ENCODE measurements at places on chromosomes 16 and 17. TPM values are rescaled to one million over a fixed set of nuclear protein-coding genes. Genes with fewer than 3 reads are reported as not detected.
A peak's percentile ranks its signal among the peaks of the same experiment; 100 is the strongest.

The ZC3H7A gene
- 38.5 TPM for total RNA-seq

The ZP2 gene
- total RNA-seq: not detected

The TP53TG3 gene
- total RNA-seq: not detected

The DNAAF8 gene
- total RNA-seq: 0.97 TPM

The TBC1D3I gene
- not detected for total RNA-seq

The MPHOSPH6 gene
- total RNA-seq: 37.2 TPM

- no peaks in the 10 kb centered on the region for H3K4me1 ChIP-seq
- no peaks in the 10 kb centered on the region for H3K27me3 ChIP-seq
- H3K27ac ChIP-seq: no peak overlapping the region
- H3K36me3 ChIP-seq: peaks cover 37% of the 10 kb centered on the region
- H3K4me3 ChIP-seq: peak overlapping the region; percentile 86
These were observed 425 bp downstream of the SGSH start for GRCh38 chr17:80219763-80220053.

DNA sequence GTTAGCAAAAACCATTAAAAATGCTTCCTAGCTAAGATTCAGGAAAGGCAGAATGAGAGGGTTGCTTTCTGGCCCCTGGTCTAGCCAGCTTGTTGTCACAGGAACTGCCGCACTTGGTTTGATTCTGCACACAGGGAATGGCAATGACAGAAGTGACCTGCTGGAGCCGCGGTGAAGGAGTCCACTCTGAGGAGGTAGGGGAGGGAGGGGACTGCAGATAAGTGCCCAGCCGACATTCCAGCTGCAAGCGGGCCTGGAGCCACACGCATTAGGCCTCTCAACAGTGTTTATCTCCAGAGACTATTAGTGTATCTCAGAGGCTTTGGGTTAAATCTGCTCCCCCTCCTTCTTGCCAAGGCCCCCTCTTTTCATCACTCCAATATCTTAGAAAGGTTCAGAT is 38.6 kb downstream of the CDRT15 start:
- no peaks in the 10 kb centered on the region for H3K27me3 ChIP-seq
- H3K4me3 ChIP-seq: no peak overlapping the region
- no peak overlapping the region for H3K27ac ChIP-seq
- peaks cover 16% of the 10 kb centered on the region for H3K36me3 ChIP-seq
- DNase-seq: peak; percentile 54

DNA sequence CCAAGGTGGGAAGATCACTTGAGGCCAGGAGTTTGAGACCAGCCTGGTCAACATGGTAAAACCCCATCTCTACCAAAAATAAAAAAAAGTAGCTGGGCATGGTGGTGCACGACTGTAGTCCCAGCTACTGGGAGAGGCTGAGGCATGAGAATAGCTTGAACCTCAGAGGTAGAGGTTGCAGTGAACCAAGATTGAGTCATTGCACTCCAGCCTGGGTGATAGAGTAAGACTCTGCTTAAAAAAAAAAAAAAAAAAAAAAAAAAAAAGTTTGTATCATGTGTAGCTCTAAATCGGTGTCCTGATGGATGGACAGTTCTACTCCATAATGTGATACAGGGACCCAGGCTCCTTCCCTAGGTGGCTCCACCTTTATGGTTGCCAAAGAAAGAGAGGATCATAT is 497.1 kb upstream of the RBFOX1 start:
- H3K36me3 ChIP-seq: no peaks in the 10 kb centered on the region
- no peaks in the 10 kb centered on the region for H3K27me3 ChIP-seq
- no peak overlapping the region for H3K27ac ChIP-seq
- no peaks in the 10 kb centered on the region for H3K4me1 ChIP-seq
- no peak overlapping the region for H3K4me3 ChIP-seq

- no peaks in the 10 kb centered on the region for H3K27me3 ChIP-seq
- DNase-seq: peak; percentile 3
- no peak overlapping the region for H3K4me3 ChIP-seq
- H3K27ac ChIP-seq: no peak overlapping the region
These were observed 99.1 kb upstream of the RBBP6 start for GRCh38 chr16:24440306-24440705.

DNA sequence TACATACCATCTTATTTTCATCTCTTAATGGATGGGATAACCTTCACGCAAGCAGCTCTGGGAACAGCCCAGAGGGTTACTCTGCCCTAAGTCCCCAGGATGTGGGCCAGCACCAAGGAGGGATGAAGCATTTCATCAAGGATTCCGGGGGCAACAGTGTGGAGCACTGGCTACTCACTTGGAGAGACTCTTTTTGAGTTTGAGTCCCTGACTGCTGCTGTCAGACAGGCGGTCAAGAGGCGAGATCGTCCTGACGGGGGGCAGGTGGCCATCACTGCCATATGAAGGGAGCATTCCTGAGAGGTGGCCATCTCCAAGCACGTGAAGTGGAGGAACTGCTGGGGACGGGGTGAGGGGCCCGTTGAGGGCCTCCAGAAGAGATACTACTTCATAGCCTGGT is 18.1 kb upstream of the FOXJ1 start:
- no peak overlapping the region for H3K27ac ChIP-seq
- H3K36me3 ChIP-seq: no peaks in the 10 kb centered on the region
- peaks cover 9% of the 10 kb centered on the region for H3K4me1 ChIP-seq
- H3K27me3 ChIP-seq: no peaks in the 10 kb centered on the region

DNA sequence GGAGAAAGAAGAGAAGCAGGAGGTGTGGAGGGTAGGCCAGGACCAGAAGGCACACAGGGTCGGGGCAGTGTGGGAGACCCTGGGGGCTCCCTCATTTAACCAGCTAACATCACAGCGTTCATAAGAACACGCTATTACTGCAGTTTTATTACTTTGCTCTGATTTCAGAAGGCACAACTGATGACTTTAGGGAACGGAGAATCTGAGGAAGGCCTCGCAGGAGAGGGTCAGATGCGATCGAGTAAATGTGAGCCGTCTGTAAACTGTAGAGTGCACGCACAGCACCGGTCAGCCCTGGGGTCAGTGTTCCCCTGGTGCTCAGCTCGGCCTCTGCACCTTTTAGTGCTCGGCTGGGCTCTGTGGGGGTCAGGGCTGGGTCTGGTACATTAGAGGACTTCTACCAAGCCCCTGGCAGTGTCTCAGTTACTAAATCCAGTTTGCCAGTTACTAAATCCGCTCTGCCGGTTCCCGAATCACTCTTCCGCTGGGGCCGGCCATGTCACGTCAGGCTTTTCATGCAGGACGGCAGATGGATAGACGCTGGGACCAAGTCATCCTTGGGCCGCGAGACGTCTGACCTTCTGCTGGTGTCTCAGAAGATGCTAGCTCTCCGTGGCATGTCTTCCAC is 325.9 kb downstream of the SEC14L1 start:
- DNase-seq: peak; percentile 73
- H3K4me3 ChIP-seq: no peak overlapping the region
- H3K36me3 ChIP-seq: peaks cover 15% of the 10 kb centered on the region
- peak overlapping the region; percentile 90 for H3K27ac ChIP-seq
- peaks cover 21% of the 10 kb centered on the region for H3K4me1 ChIP-seq

GRCh38 chr17:65013613-65014391 is 42.7 kb downstream of the GNA13 start:
- no peaks in the 10 kb centered on the region for H3K27me3 ChIP-seq
- H3K4me1 ChIP-seq: no peaks in the 10 kb centered on the region
- peaks cover 85% of the 10 kb centered on the region for H3K36me3 ChIP-seq
- no peak for DNase-seq
- no peak overlapping the region for H3K27ac ChIP-seq
- H3K4me3 ChIP-seq: no peak overlapping the region

DNA sequence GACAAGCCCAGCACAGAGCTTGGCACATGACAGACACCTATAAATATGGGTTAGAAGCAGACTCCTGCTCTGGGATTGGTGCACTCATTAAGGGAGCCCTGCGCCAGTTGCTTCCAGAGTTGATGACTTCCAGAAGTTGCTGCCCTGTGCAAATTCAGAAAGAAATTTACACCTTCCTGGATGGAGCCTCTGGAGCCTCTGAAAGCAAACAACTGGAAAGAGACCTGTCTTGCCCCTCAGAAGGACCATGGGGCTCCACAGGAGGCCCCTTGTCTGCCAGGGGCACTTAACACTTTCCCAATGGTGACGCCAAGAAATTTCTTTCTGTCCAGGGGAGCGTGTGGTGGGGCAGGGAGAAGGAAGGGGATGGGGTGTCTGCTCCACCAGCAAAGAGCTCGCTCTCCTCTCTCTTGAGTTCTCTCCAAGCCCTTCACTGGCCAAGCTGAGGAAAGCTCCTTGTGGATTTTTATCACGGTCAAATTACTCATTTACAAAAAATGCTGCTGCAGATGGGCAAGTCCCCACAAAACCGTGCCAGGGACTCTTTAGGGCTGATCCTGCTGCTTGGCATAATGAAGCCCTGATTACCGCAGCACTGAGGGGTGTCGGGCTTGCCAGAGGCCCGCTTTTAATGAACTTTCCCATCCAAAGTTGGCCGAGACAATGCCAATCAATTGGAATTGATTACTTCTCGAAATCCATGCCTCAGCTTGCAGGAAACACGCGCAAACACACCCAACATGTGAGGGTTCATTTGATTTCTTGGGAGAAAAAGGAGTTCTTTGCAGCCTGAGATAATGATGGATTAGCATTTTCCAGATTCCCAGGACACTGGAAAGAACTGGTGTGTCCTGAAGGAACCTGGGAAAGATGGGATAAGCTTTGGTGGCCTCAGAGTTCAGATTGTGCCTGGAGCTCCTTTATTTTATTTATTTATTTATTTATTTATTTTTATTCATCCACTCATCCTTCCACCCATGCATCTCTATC is 583.6 kb upstream of the CDH5 start:
- no peak overlapping the region for H3K4me3 ChIP-seq
- no peaks in the 10 kb centered on the region for H3K27me3 ChIP-seq
- no peak for DNase-seq
- no peak overlapping the region for H3K27ac ChIP-seq
- no peaks in the 10 kb centered on the region for H3K36me3 ChIP-seq

GRCh38 chr17:43371227-43371821 is 27.5 kb upstream of the ARL4D start:
- H3K4me3 ChIP-seq: no peak overlapping the region
- DNase-seq: no peak

GRCh38 chr16:66620429-66620795 is 15.9 kb downstream of the CMTM3 start:
- H3K27ac ChIP-seq: no peak overlapping the region
- H3K4me3 ChIP-seq: no peak overlapping the region
- H3K36me3 ChIP-seq: peaks cover 50% of the 10 kb centered on the region

- DNase-seq: peak; percentile 45
- H3K27me3 ChIP-seq: no peaks in the 10 kb centered on the region
- no peaks in the 10 kb centered on the region for H3K4me1 ChIP-seq
- no peak overlapping the region for H3K4me3 ChIP-seq
- no peaks in the 10 kb centered on the region for H3K36me3 ChIP-seq
These were observed 10.0 kb downstream of the C1QTNF1 start for GRCh38 chr17:79033741-79034501.

- H3K4me3 ChIP-seq: no peak overlapping the region
- peak overlapping the region; percentile 14 for H3K27ac ChIP-seq
- H3K4me1 ChIP-seq: peaks cover 8% of the 10 kb centered on the region
- no peaks in the 10 kb centered on the region for H3K27me3 ChIP-seq
- H3K36me3 ChIP-seq: peaks cover 11% of the 10 kb centered on the region
These were observed 18.7 kb upstream of the ZNF750 start for GRCh38 chr17:82858376-82859126.

GRCh38 chr17:82687375-82687861 is 11.1 kb downstream of the RAB40B start:
- no peaks in the 10 kb centered on the region for H3K36me3 ChIP-seq
- H3K4me1 ChIP-seq: no peaks in the 10 kb centered on the region
- no peak overlapping the region for H3K27ac ChIP-seq
- DNase-seq: no peak

DNA sequence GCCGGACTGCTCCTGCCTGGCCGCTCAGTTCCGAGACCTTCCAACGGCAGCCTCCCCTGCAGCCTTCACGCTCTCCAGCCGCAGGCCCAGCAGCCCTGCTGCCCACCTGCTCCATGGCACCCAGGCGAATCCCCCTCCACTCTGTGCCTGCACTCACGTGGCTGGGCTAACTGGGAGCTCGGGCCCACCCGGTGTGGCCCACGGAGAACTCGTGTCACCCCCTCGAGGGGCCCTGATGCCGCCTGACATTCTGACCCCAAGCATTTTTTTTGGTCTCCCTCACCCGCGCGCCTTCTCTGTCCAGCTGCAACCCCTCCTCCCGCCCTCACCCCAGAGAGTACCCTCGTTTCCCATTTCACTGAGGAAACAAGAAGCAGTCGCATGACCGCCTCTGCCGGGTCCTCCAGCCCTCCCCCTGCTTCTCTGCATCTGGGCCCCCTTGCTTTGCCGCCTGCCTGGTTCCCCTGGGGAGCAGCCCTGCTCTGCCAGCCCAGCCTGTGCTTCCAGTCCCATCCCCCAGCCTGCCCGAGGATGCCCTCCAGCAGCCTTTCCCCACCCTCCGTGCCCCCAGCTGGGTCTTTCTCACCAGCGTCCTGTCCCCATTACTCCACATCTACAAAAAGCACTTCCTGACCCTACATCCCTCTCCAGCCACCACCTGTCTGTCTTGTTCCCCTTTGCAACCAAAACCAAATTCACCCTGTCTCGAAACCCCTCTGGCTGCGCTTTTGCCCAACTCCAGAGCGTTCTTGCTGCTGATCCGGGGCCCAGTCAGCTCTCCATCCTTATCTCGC is 146.4 kb upstream of the CHMP6 start:
- H3K4me3 ChIP-seq: no peak overlapping the region
- H3K27ac ChIP-seq: no peak overlapping the region
- DNase-seq: no peak
- H3K27me3 ChIP-seq: no peaks in the 10 kb centered on the region

GRCh38 chr16:8756755-8757154 is 40.7 kb downstream of the TMEM186 start:
- DNase-seq: peak; percentile 39
- H3K27ac ChIP-seq: no peak overlapping the region
- H3K27me3 ChIP-seq: no peaks in the 10 kb centered on the region
- no peak overlapping the region for H3K4me3 ChIP-seq
- H3K4me1 ChIP-seq: peaks cover 3% of the 10 kb centered on the region

DNA sequence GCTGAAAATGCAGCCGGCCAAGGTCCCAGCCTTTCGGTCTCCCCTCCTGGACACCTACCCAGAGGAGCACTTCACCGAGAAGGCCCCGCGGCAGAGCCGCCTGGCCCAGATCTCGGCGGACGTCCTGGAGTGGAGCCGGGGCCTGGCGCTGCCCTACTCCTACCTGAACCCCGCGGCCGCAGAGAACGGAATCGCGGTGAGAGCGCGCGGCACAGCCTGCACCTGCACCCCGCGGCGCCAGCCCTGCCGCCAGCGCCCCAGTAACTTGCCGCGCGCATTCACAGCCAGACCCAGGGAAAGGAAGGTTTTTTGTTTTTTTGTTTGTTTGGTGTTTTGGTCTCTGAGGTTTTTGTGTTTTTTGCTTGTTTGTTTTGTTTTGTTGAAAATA is 15.2 kb downstream of the ALOX12B start:
- no peak overlapping the region for H3K27ac ChIP-seq
- peaks cover 12% of the 10 kb centered on the region for H3K4me1 ChIP-seq
- H3K4me3 ChIP-seq: no peak overlapping the region
- H3K27me3 ChIP-seq: peaks cover 72% of the 10 kb centered on the region
- no peaks in the 10 kb centered on the region for H3K36me3 ChIP-seq
- DNase-seq: peak; percentile 74

GRCh38 chr17:34504814-34505484 is 74.4 kb upstream of the TMEM132E start:
- no peak overlapping the region for H3K27ac ChIP-seq
- DNase-seq: no peak
- peaks cover 100% of the 10 kb centered on the region for H3K27me3 ChIP-seq
- peaks cover 6% of the 10 kb centered on the region for H3K4me1 ChIP-seq
- H3K36me3 ChIP-seq: no peaks in the 10 kb centered on the region

All from endodermal cell (in vitro differentiated cells).